ENCODE measurements at places on chromosomes 7 and 10. TPM values are rescaled to one million over a fixed set of nuclear protein-coding genes. Genes with fewer than 3 reads are reported as not detected.

DNA sequence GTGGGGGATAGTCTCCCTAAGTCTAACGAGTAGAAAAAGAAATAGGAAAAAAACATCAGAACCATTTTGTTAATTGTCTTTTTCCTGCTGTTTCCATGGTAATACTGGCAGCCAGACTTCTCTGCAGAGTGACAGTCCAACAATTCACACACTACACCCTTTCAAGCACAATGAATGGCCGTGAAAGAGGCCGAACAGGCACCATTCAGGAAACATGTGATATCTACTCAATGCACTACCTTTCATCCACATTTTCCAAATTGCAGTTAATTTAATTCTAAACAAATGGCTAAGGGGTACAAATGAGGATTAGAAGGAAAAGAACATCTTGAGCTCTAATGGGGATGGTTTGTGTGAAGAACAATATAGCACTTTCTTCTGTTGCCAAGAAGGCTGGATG, 358.5 kb upstream of the ANKRD30A start:
- DNase-seq: no peak

DNA sequence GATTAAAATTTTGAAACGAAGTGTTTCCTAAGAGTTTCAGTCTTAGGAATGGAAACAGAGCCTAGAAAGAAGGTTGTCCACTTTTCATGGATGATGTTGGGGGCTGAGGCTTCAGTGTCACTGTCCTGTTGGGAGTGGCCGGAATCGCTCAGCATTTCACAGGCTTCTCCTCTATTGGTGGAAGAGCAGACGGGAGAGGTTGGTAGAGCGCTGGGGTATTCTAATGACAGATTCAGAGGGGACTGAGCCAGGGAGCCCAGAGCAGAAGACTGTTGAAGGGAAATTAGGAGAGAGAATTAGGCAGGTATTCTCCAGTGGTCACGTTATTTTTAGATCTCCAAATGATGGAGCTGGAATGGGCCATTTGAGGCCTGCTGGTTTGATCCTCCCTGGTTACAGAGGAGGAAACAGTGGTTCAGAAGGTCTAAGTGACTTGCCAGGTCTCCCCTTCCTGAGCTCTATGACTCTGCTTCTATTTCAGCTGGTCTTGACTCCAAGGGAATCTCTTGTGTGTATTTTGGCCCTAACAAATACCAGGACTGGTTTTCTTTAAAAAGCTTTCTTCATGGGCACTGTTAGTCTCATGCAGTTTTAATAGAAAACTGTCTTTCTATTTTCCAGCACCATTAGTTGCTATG, 35.7 kb upstream of the EEPD1 start:
- no peak for DNase-seq

- DNase-seq: peak; percentile 22
Measured at GRCh38 chr7:155965010-155965409, 152.7 kb upstream of the SHH start.

- no peak for DNase-seq
Measured at GRCh38 chr7:100079024-100079560, 2.4 kb downstream of the ZNF3 start.

- DNase-seq: no peak
Measured at GRCh38 chr7:54879776-54880175, 120.8 kb upstream of the SEC61G start.

DNA sequence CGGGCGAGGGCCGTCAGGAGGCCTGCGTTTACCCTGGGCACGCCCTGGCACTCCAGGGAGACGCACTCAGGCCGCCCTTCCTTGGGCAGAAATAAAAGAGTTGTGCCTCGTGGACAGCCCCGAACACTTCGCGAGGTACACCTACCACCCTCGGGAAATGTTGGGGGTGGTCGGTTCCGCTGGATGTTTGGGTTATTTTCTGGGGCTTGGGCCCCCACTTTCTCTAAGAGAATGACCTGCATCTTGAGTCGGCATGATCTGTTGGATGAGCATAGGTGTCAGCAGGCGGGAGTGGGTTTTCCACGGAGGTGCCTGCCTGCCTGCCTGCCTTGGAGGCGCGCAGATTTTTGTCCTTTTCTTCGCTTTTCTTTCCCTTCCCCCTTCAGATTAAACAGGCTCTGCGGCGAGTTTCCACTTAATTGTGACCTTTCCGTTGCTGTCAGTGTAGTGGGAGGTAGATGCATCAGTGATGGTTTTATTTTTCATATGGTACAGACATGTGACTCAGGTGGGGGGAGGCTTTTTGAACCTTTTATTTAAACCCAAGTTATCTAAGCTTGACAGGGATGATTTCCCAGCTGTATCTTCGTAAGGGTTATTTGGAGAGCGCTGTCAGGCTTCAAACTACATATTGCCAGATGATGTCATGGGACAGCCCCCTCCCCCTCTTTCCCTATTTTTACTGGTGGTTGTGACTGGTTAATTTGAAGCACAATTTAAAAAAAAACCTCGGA, 661 bp downstream of the HECTD2 start:
- DNase-seq: peak; percentile 16

DNA sequence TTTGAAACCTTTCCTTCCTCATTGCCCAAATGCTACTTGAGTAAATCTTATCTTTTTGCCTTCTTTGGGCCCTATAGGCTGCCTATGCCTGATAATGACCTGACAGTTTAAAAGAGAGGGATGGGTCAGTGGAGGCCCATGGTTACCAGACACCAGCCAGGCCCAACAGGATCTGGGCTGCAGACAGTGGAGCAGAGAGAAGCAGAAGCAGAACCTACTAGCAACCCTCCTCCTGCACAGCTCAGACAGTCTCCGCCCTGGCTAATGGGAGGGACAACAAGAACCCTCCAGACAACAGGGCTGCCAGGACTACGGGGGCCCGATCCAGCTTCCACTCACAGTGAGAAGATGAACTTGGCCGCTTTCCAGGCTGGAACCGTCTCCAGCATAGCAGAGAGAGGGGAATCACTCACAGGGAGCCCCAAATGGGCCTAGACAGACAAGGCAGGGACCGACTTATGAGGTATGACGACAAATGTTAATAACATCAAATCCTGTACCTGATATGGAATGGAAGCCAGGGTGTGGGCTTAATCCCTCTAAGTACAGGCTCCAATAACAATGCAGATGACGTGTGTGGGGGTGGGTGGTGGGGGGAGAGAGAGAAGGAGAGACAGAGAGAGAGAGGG, 31.7 kb upstream of the DGKI start:
- DNase-seq: no peak

DNA sequence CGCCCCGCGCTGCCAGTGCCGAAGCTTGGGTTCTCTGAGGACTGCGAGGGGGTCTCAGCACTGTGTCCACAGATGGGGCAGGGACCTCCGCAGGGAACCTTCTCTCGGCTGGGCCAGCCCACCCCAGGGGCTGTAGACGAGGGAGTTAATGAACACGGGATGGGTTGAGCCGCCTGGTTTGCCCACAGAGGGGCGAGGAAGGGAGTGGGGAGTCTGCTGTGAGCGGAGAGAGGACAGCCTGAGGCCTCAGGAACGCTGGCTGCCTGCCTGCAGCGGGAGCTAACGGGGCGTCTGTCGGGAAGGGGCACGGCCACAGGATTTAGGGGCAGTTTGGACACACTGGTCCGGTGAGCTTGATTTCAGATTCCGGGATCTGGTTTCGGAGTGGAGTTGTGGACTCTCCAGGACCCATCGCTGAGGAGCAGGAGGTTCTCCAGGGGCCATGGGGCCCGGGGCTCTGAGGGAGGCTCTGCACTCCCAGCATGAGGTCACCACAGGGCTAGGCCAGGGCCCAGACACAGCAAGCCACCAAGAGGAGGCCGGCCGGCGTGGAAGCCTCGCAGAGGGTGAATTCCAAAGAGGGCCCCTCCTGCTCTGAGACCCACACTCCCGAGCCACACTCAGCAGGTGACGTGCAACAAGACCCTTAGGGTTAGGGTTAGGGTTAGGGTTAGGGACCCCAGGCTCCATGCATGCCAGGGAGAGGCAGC, 19.0 kb upstream of the FAM20C start:
- DNase-seq: no peak

- no peak for DNase-seq
Measured at GRCh38 chr10:35270100-35270499, 66.2 kb upstream of the CCNY start.

GRCh38 chr7:26385240-26385639, 93.6 kb downstream of the SNX10 start:
- no peak for DNase-seq

DNA sequence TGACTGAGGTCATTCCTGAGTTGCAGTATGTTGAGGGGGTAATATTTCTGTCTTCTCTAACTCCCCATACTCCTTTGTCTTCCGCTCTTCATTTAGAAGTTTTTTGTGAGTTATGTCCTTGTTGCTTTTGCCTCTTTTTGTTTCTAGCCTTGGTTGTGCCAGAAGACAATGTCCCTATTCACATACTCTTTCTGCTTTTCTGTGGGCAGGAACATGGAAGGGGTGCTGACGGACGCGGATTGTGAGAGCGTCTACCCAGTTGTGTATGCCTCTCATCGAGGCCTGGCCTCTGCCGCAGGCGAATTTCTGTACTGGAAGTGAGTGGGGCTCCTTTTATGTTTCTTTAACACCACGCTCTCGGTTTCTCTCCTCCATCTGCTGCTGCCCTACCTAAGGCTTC, 20.5 kb downstream of the STAG3 start:
- no peak for DNase-seq

DNA sequence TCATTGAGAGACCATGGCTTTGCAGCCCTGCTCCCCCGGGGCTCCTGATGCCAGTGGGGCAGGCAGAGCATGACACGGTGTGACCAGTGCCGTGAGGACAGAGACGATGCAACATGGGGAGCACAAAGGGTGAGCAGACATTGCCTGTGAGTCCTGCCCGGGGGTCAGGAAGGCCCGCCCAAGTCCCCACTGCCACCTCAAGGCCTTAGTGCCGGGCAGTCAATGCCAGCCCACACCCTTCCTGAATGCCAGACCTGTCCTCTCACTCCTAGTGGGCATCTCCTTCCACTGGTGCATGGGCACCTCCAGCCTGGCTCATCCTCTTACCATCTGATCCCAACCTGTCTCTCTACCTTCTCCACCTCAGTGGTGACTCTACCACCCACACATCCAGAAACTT, 157.9 kb upstream of the ZMIZ1 start:
- DNase-seq: no peak

GRCh38 chr10:49309691-49310411, 10.9 kb downstream of the C10orf71 start:
- peak; percentile 15 for DNase-seq

GRCh38 chr7:93359520-93360198, 127.5 kb downstream of the VPS50 start:
- DNase-seq: no peak

Gene UPP1
- 100 TPM for total RNA-seq

Gene GFRA1
- not detected for total RNA-seq

Gene FGL2
- total RNA-seq: 1.3 TPM

Gene AKR1D1
- total RNA-seq: not detected

Gene GRID2IP
- total RNA-seq: not detected

Gene ADRB1
- total RNA-seq: not detected
